NCI-H226 (cell line): ENCODE measurements at places on chromosomes 7 and 10.

DNA sequence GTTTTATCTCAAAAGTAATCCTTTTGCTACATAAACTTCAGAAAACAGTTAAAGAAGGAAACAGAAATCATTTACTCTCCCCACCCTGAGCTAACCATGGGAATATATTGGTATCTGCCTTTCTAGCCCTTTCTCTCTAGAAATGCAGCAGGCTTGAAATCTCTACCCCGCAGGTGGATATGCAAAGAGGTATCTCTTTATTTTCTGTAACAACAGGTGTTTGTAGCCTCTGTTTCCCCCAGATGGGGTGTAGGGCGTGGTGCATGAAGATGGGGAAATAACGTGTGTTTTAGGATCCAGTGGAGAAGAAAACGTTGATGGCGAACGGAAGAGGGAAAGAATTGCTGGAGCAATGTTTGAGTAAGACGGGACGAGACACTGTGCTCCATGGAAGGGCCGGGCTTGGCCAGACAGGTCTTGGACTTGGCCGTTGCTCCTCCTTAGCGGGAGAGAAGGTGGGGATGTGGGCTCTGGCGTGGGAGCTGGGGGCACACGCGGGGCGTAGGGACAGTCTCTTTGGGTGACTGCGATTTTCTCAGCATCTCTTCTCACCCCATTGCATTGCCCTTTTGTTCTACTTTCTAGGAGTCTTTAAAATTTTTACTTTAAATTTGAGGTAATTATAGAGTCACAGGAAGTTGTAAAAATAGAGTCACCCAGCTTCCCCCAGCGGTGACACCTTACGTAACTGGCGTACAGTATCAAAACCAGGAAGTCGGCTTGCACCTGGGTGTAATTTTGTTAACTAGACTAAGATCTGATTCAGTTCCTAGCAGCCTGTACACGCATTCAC is 82.9 kb downstream of the ELFN1 start:
- DNase-seq: no peak

DNA sequence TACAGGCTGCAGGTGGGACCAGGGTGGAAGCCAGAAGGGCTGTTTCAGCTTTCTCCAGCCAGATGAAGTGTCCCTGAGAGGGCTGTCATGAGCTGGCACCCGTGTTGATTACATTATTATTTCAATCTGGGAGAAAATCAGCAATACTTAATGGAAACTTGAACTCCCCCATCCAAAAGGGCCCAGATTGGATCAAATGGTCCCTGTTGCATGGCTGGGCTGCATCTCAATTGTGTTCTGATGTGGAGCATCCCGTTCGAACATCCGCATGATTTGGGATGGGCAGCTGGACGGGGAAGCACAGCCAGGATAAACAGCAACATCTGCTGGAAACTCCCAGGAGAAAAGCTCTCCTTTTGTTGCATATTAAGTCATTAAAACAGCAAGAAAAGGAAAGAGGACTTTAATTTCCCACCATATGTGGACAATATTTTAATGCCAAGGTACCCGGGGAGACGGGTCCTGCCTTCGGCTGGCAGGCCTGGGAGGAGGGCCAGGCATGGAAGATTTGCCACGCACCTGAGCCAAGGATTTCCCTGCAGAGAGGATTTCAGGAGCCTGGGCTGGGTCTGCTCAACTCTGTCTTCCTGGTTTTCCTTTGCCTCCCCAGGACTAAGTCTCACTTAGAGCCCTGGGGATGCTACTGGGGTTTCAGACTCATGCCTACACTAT is 52.4 kb downstream of the NPTX2 start:
- no peak for DNase-seq

- no peak for DNase-seq
Measured at GRCh38 chr7:99098286-99098823, 45.6 kb downstream of the SMURF1 start.

- DNase-seq: no peak
Measured at GRCh38 chr7:27551803-27552400, 110.8 kb downstream of the HIBADH start.

DNA sequence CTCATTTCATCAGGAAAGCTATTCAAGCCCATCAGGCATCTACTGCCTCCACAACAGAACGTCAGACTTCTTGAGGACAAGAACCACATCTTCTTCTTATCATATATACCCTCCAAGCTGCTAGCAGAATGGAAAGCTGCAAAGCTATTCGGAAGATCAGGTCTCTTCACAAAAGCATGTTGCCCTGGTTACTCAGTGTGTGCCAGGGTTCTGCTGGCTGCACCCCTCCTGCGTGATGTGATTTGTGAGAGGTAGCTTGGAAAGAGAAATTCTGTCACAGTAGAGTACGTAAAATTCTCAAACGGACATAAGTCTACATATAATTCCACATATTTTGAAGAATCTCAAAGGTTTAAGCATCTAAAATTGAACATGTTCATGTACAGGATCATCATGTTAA is 681.7 kb downstream of the PARD3 start:
- DNase-seq: no peak

GRCh38 chr7:100840470-100841100 is 11.9 kb upstream of the SLC12A9 start:
- no peak for DNase-seq

- no peak for DNase-seq
Measured at GRCh38 chr10:113480851-113481502, 71.9 kb upstream of the HABP2 start.

DNA sequence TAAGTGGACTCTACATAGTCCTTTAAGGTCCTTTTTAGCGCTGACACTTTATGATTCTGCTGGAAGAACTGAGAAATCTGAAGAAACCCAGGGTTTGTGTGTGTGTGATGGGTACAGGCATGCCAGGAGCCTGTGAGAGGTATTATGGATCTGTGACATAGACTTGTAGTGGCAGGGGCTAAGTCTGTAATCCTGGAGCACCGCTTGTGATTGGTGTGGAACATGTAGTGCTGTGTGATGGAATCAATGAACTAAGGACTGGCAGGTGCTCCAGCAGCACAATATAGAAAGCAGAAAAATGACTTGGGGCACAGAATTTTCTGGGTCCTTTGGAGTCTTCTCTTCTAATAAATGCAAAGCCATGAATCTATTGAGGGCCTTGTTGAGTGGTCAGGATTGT is 163.9 kb downstream of the ST7 start:
- DNase-seq: no peak

- DNase-seq: no peak
Measured at GRCh38 chr10:114764656-114765055, 56.9 kb upstream of the FHIP2A start.

DNA sequence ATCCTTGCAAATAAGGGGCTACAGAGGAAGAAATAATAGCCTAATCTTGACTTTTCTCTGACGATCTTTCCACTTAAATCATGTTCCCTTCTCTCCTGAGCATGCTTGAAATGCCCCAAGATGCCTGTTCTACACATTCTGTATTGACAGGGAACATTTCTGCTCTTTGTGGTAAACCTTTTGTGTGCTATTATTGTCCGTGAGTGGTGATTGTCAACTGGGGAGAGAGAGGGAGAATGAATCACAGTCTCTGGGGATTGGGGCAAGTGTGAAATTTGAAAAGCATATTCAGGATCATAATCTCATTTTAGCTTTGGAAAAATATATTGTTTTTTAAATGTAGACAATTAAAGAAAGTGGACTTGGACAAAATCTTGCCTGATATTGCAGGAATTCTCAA is 20.6 kb downstream of the UBTD1 start:
- DNase-seq: no peak

DNA sequence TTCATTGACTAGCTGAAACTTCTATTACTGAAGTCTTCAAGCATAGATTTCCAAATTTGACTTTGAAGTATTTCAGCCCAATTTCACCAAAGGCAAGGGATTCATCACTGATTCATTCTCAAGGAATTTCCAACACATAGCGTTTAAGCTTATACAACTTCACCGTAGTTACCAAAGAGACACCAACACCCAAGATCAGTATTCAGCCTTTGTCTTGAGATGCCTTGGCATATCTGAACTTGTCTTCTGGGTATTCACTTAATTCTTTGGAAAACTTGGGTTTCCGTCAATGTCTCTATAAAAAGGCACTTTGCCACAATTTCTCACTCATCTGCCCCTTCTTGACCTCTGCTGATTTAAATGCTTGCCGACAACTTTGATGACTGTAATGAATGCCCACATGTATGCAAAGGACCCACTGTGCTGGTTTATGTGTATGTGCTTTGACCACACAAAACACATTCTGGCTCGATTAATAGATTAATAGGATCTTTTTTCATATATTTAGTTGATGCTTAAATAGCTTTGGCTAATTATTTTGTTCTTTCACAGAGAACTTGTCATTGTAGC is 49.6 kb downstream of the TES start:
- DNase-seq: peak; percentile 91

DNA sequence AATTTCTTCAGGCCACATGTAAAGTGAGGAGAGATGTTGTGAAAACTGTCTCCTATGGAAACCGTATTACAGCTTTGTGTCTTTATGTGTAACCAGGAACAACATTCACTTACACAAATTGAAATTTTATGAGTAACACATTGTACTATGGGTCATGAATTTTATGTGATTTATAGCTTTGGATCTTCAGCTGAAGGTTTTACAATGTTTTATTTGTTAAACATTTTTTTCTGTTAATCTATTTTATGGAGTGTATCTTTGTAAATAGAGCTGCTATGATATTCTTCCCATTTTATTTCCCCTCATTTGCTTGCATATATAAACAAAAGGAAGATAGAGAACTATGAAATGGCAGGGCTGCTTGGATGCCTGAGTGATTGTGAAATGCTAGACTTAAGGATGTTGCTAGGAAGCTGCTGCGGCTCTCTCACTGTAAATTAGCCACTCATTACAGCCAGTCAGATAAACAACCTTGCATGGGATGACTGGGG is 104.5 kb upstream of the PCLO start:
- DNase-seq: peak; percentile 54

GRCh38 chr10:18713077-18713476 is 53.8 kb downstream of the ARL5B start:
- DNase-seq: peak; percentile 90

- no peak for DNase-seq
Measured at GRCh38 chr7:133601617-133602016, 348.7 kb downstream of the EXOC4 start.

GRCh38 chr10:70804421-70804808 is 11.3 kb upstream of the SGPL1 start:
- peak; percentile 40 for DNase-seq

DNA sequence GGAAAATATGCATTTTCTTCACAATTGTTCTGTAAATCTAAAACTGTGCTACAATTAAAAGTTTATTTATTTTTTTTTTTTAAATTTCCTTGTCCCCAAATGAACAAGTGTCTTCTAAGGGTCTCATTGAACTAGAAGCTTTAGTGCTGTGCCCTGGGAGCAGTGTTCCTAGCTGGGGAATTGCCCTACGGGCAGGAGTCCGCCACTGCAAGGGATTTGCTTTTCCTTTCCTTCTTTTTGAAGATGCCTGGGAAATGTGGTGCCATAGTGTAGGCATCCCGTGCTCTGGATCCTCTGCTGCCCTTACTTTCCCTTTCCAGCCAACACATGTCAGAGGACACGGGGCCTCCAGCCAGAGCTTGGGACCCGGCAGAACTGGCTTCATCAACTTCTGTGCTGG is 177.1 kb upstream of the CTBP2 start:
- no peak for DNase-seq

- no peak for DNase-seq
Measured at GRCh38 chr7:126843336-126843735, 409.4 kb downstream of the GRM8 start.

DNA sequence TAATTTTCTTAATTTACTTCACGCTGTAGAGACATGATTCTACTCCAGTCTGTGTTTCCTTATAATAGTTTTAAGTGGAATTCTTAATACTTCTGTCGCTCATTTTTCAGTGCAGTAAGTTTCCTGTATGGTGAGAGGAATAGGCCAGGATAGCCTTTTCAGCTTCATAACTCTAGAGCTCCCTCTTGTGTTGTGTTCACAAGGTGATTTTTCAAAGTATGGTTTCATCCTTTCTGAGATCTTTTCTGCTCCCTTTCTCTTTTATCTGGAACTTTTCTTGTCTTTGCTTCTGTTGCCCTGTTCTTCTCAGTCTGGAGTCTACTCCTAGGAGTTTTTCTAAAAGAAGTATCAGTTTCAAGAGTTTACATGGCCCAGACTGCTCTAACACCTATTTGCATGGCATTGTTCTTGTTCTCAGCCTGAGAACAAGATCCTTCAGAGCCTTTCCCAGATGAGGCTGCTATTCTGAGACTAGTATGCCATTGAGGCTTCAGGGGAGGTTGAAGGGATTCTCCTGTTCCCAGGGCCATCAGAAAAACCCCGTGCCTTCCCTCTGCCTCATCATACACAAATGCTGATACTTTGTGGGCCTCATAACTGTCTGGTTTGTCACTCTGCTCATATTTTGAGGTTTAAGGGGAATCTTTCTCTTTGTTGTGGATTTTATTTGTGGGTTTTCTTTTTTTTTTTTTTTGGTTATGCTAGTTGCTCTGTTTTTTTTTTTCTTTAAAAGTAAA is 21.8 kb downstream of the NET1 start:
- peak; percentile 7 for DNase-seq

GRCh38 chr10:16436367-16436757 is 448 bp upstream of the PTER start:
- DNase-seq: no peak

- DNase-seq: no peak
Measured at GRCh38 chr10:29881336-29881771, 178.0 kb downstream of the JCAD start.

DNA sequence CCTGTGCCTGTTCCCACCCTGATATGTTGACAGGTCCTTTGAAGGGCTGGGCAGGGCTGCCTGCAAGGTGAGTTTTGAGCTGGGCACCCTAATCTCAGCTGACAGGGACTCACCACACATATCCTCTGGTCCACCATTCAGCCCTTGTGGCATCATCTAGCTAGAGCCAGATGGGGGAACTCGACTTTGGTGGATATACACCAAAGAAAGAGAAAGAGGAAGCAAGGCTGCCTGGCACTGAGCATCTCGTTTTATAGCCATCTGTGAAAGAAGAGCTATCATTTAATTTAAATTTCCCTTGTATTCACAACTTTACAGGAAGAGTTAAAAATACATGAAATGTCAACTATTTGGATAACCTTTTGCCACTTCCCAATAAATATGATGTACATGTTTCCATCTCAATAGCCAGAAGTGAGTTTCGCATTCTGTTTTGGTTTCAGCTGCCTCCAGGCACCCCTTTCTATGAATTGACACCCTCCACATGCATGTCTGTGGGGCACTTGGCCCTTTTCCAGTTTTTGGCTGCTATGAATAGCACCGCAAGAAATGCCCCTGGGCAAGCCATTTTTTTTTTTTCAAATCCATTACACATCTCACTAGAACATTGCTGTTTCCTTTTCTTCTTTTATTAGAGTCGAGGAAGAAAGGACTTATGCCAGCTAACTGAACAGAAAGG is 22.9 kb upstream of the GRB10 start:
- no peak for DNase-seq

DNA sequence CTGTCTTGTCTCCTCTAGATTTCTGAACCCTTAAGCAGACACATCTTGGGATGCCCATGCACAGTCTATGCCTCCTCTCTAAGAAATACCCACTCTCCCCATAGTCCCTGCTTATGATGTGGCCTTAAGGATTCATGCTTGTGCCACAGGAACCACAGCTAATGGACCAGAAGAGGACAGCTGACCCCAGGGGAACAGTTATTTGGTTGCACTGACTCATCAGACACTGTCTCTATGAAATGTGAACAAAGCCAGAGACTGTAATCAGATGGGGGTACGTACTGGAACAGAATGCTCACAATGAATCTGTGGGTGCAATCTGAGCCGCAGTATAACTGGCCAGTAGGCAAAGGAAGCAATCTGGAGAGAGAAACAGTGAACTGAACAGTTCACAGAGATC is 121.9 kb downstream of the USP6NL start:
- no peak for DNase-seq
